ENCODE measurements at places on chromosomes 5 and 9.

GRCh38 chr9:135607401-135608293, 31.7 kb downstream of the GLT6D1 start:
- no peak for DNase-seq

GRCh38 chr5:5342784-5343183, 79.7 kb upstream of the ICE1 start:
- DNase-seq: no peak

- DNase-seq: no peak
These were observed 534.1 kb upstream of the SGCD start for GRCh38 chr5:155792873-155793272.

DNA sequence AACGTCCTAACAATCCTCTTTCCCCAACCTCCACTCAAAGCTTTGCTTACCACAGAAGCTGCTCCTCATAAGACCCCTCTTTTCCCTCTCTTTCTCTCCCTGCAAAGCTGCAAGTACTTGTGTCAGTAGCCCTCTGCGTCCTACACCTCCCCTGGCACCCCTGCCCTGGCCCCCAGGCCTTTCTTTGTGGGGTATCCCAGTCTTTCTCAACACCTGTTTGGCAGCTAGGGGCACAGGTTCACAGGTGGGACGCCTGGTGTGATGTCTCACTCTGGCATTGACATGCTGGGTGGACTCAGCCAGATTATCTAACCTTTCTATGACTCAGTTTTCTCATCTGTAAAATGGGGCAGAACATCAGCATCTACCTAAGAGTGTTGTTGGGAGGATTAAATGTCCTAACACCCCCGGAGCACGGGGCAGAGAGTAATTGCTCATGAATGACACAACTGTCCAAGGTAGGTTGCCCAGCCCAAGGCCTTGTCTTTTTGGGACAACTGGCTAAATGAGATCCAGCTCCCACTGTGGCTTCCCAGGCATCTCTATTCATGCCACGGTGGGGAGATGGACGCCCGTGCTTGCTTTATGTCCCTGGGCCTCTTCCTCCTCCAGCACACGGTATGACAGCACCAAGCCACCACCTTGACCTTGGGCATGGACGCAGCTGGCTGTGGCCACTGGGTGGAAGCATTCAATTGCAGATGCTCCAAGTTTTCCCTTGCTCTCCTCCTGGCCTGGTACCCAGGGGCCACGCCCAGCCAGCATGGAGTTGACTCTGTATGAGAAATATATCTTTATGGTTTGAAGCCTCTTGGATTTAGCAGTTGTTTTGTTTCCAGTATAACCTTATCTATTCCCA, 190.4 kb downstream of the RGS3 start:
- DNase-seq: no peak

GRCh38 chr9:112921549-112921948, 30.9 kb upstream of the SLC46A2 start:
- peak; percentile 52 for DNase-seq

- DNase-seq: no peak
These were observed 3.5 kb upstream of the BTF3 start for GRCh38 chr5:73494721-73495120.

GRCh38 chr9:1202512-1203280, 152.5 kb downstream of the DMRT2 start:
- no peak for DNase-seq

DNA sequence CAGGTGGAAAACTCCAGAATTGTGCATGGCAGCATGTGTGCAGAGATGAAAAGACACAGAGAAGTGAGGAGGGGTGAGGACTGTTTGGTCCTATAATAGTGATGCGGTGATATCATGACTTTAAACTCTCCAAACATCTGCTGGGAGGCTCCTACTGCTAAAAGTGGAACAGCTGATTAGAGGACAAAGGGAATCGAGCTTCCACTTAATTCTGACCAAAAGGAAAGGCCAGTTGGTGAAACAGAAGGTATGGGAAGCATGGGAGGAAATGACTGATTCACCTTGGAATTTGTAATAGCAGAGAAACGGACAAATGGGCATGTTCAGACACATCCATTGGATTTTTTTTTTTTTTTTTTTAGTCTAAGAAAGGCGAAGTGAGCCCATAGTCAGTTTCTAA, 67.5 kb upstream of the MAMDC2 start:
- peak; percentile 23 for DNase-seq

Data from fibroblast of gingiva (primary cell).